ENCODE measurements at places on chromosomes 1 and 21.

DNA sequence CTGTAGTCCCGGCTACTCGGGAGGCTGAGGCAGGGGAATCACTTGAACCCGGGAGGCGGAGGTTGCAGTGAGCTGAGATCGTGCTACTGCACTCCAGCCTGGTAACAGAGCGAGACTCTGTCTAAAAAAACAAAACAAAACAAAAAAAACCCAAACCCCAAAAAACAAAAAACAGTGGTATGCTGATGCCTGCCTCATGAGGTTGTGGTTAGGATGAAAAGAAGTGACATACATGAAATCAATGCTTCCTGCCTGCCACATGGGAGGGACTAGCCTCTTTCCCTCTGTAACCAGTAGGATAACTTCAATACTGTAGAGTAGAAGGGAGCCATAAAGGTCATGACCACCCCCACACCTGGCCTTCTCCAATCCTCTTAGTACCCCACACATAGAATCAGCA lies 55.2 kb downstream of the TENT5C start:
- DNase-seq = no peak

- no peak for DNase-seq
Observed at GRCh38 chr1:34055818-34056217, 109.2 kb downstream of the CSMD2 start.

DNA sequence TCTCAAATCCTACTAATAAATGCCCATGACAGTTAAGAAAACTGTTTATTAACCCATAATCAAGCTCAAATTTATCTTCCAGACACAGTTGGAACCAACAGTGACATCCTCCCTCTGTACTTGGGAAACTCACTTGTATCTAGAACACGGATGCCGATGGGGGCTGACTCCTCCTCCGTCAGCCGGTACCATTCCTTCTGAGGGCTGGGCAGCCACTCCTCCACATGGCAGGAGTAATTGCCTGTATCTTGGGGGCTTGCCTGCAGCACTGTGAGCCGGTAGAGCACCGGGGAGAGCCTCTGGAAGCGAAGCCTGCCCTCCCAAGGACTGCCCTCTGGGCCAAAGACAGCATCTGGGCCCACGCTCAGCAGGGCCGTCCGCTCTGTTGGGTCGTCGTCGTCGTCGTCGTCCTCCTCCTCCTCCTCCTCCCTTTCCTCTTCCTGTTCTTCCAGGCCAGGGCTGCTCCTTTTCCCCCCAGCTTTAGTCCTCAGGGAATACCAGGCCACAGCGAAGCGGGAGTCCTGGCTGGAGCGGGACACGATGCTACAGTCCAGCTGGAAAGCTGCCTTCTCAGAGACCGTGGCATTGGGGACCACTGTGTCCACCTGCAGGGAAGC lies 8.5 kb upstream of the CD58 start:
- no peak for DNase-seq

DNA sequence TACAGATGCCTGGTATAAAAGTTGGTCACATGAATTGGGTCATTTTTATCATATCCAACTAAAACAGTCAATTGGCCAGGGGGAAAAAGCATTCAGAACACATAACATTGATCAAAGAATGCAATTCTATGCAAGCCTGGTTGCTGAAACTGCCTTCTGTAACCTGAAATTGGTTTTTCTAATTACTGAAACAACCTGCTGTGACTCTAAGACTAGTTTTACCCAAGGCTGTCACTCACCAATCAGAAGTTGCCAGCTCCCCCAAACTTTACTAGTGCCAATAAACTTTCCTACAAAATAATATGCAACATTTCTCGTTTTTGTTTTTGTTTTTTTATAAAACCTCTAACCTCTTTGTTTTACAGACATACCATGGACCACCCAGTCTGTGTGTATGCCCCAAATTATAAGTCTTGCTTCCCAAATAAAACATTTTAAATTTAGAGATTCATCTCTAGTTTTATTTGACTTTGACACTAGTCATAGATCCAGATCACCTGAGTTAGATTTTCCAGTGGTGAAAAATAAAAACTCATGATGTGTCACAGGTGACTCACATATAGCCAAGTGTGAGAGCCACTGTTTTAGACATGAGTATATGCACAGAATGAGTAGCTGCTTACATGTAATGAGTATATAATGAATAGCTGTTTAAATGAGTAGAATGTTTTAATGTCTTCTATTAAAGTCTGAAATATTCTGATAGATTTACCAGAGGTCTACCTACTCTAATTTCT lies 64.2 kb upstream of the CR2 start:
- DNase-seq = no peak

DNA sequence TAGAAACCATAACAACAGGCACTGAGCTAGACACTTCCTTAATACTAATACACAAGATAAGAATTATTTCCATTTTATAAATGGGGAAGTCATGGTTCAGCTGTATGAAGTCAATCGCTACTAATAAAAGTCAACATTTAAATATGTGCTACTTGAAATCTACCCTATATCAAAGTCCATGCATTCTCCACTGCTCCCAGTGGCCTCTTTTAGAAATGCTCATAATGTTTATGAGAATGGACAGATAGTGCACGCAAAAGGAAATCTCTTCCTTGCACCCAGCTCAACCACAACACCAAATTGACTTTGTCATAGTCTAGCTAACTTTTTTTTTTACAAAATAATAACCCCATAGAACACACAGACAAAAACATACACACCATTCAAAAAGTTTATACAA lies 281.7 kb upstream of the CXADR start:
- DNase-seq = no peak

- DNase-seq = no peak
Observed at GRCh38 chr21:37319551-37319950, 47.0 kb upstream of the DYRK1A start.

- DNase-seq = no peak
Observed at GRCh38 chr1:9907441-9907840, 2.6 kb downstream of the CTNNBIP1 start.

All from retina (tissue), 1 donor.